ENCODE measurements at places on chromosomes 16 and 17.

- no peak for DNase-seq
Observed at GRCh38 chr16:934178-934577, 36.6 kb downstream of the LMF1 start.

DNA sequence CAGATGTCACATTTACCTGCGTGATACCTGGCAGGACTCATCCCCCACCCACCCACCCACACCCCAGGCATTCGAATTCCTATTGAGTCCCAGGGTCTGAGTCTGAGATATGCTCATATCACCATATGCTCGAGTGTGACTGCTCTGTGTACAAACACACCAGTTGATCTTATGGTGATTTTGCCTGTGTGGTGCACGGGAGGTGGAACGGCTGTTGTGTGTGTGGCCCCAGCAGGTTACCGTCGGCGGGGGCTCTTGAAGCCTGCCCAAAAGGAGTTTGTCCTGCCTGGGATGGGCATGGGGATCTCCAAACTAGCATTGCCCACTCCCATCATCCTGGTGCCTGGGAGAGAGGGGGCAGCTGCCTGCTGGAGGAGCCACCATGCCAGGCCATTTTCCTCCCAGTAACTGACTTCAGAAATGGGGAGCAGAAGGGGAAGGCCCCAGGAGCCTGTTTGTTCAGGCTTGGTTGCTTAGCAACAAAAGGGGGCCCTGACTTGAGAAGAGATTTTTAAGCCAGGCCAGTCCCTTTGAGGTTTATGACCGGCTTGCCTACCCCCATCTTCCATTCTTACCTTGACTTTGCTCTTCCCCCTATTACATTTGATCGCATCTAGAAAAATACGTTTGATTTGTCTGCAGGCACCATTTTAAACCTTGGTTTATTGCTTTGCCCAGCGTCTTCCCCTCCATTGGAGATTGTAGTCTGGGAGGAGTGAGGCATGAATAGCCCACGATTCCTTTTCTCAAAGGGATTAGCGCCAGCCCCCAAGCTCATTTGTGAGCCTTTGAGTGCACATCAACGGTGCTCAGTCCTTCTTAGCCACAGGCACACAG is 217.7 kb downstream of the CCDC182 start:
- no peak for DNase-seq

GRCh38 chr17:17723354-17724261 is 42.4 kb downstream of the RAI1 start:
- DNase-seq = no peak

DNA sequence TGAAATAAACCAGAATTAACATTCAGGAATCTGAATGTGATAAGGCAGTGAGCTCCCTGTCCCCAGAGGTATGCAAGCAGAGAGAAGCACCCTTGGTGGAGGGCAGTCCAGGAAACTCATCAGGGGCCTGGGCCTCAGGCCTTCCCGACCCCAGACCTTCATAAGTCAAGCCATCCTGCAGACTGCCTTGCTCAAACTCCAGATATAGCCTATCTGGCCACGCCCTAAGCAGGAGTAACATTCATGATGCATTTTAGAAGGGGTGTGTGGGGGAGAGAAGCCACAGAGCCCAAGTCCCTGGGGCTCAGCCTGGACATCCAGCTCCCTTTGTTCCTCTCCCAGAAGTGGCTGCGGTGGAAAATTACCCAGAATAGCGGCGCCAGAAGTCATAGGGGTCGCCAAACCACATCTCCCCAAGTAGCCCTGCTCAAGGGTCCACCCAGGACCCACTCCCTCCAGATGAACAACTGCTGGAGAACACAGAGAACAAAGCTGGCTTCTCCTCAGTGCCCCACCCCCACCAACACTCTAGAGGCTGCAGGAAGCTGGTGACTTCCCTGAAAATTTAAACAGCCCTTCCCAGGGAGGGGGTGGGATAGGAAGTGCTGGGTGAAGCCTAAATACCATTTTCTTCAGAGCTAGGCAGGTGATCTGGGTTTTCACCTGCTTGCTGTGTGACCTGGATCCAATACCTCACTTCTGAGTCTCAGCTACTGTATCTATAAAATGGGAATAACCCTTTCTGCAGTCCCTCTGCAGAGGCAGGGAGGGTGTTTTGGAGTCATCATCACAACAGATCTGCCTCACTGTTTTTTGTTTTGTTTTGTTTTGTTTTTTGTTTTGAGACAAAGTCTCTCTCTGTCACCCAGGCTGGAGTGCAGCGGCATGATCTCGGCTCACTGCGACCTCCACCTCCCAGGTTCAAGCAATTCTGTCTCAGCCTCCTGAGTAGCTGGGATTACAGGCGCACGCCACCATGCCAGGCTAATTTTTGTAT is 1.5 kb upstream of the SREBF1 start:
- DNase-seq = peak; percentile 73

GRCh38 chr17:49035470-49036269 is 38.5 kb downstream of the IGF2BP1 start:
- peak; percentile 69 for DNase-seq

DNA sequence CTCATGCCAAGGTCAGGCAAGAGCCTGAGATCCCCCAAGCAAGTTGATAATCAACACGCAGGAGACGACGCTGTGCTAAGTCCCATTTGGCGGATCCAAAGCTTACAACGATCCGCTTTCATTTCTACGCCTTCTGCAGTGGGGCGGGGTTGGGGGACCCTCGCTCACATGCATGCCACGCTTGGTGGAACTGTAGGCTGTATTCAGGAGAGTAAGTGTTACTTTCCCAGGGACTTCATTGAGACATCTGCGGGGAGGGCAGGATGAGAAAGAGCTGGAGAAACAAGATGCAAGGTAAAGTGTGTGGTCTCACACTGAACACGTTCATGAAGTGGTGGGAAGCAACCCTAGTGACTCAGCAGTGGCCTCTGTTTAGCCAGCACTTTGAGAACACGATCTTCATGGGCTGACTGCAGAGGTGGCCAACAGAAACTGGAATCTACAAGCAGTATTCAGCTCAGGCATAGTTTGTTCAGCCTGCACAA is 100.5 kb downstream of the XYLT1 start:
- DNase-seq = no peak

- no peak for DNase-seq
Observed at GRCh38 chr17:42404326-42405055, 16.2 kb upstream of the STAT3 start.

DNA sequence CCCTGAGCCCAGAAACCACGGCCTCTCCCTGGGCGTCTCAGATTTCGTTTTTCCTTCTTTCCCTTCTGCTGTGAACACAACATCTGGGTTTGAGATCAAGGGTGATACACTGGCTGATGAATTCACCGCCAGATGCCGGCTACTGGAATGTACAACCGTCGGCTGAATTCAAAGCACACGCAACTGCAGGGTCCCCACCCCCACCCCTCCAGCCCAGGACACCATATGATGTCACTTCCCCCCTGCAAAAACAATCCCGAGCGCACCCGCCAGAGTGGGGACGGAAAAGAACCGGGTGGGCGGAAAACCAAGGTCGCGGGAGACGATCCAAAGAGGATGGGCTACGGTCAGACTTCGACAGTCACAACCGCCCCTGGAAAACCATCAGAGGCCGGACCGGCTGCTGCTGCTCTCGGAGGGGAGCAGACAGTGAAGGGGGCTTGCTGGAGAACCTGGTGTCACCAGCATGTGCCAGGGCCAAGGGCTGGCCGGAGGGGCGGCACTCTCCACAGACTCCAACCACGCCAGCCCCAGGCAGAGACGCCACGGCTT is 23.3 kb downstream of the CEP295NL start:
- peak; percentile 66 for DNase-seq

DNA sequence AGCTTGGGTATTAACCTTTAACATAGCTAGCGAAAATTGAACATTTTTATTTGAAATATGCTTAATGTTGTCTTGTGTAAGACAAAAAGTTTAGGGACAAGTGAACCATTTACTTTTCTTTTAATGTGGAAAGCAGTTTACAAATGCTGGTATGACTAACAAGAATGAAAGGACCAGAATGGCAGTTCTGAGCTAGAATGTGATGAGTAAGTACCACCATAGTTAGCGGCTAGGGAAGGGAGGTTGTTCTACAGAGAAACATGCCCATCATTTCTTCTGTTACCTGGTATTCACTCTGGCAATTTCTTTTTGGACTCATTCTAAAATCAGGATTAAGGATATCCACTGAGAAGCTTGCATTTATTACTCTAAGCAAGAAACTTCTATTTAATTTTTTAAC is 121.1 kb downstream of the WWOX start:
- DNase-seq = no peak

- DNase-seq = no peak
Observed at GRCh38 chr16:79687249-79688130, 87.0 kb upstream of the MAF start.

GRCh38 chr16:67277999-67278772 is 1.1 kb upstream of the PLEKHG4 start:
- DNase-seq = no peak

GRCh38 chr16:72434159-72434558 is 262.2 kb upstream of the PMFBP1 start:
- DNase-seq = no peak

DNA sequence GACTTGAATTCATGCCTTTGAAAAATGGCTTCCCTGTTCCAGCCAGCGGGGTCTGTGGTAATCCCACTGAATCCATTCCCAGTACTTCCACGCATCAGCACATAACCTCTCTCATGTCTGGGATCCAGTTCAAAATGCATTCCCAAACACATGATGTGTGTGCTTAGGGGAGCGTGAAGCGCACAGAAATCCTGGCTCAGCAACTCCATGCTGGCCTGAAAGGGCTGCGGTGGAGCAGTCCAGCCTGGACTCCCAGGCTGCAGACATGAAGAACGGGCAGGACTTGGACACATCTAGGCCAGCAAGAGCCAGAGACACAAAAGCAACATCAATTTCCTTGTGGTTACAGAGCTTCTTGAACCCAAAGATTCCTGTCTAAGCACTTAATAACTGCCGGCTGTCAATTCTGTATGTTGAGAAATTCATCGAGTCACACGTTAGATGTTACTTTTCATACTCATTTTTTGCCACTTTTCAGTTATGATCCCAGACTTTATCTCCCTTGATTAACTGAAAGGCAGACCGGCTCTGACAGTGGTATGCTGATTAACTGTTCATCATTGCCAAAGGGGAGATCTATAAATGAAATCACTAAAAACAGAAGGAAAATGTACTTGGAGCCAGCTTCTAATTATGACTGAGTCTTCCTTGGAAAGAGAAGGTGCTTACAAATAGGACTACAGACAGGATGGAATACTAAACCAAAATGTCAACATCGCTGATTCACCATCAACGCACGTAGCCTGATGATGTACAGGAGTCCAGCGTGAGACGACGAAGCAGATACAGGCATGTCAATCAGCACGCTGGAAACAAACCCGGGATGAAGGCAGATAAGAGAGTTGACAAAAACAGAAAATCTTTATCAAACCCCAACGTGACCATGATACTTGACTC is 23.0 kb downstream of the NSMCE1 start:
- peak; percentile 71 for DNase-seq

- no peak for DNase-seq
Observed at GRCh38 chr17:16294560-16294959, 58.7 kb downstream of the CENPV start.

GRCh38 chr16:87276091-87276701 is 41.0 kb downstream of the C16orf95 start:
- DNase-seq = no peak

- DNase-seq = peak; percentile 61
Observed at GRCh38 chr17:10121971-10122707, 76.3 kb downstream of the GAS7 start.

DNA sequence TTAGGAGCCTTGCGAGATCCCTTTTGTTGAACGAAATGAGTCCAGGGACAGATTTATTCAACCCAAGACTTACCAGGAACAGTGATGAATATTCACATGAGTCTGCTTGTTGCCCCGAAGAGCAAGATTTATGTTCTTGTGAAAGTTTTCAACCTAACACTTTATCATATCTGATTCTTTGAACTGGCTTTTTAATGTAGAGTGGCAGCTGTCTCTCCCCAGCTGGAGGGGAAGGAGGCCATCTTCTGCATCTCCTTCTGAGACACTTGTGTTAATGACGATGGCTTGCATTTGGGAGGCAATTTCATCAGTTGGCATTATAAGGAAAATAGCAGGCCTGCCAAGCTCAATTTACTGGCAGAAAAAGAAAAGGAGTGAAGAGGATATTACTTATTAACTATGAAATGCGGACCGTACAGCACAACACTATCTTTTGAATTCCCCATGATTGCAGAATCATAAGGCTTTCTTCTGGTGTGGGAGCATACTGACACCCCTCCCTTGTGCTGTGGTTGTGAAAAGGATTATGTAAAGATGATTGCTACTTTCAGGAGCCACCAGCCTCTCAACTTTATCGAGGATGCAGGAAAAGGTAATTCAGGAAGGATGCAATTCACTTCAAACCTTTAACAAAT is 35.7 kb downstream of the SMARCE1 start:
- no peak for DNase-seq

- no peak for DNase-seq
Observed at GRCh38 chr16:52389045-52389444, 157.9 kb downstream of the TOX3 start.

GRCh38 chr17:3667366-3668278 is 756 bp downstream of the TAX1BP3 start:
- peak; percentile 85 for DNase-seq

GRCh38 chr17:61464130-61464842 is 12.1 kb downstream of the TBX4 start:
- DNase-seq = no peak

DNA sequence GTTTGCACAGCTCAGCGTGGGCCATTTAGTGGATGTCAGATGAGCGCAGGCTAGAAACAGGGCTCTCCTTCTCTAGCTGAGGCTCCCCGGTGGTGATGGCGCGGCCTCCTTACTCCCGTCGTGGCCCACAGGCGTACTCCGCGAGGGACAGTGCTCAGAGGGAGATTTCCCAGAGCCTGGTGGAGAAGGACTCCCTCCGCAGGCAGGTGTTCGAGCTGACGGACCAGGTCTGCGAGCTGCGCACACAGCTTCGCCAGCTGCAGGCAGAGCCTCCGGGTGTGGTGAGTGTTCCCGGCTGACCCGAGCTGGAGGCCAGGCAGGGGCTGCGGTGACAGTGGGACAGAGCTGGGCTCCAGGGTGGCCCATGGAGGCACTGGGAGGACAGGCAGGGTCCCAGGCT is 21.4 kb downstream of the CARD14 start:
- no peak for DNase-seq

GRCh38 chr17:78168903-78169793 is 767 bp downstream of the SYNGR2 start:
- DNase-seq = peak; percentile 87

GRCh38 chr16:79042886-79043285 is 557.7 kb downstream of the MAF start:
- no peak for DNase-seq

GRCh38 chr17:39393736-39394135 is 7.7 kb downstream of the FBXL20 start:
- no peak for DNase-seq

Data from tibial artery (tissue), 4 donors.